ENCODE measurements at places on chromosomes 13 and 19.

DNA sequence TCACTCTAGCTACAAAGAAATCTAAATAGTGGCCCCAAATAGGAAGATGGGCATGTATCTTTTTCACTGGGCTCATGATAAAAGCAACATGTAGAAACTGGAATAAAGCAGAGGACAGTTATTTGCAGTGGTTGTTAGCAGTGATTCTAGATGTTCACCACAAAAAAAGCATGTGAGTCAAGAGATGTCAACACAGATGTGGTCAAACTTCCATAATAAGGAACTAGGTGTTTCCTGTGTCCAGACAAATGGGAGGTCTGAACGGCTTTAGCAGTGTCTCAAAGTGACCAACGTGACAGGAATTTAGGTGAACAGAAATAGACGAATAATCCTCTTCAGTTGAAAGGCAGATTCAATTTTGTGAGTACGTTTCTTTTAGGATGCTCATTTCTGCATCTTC is 162.7 kb downstream of the TBC1D4 start:
- DNase-seq, result no peak

DNA sequence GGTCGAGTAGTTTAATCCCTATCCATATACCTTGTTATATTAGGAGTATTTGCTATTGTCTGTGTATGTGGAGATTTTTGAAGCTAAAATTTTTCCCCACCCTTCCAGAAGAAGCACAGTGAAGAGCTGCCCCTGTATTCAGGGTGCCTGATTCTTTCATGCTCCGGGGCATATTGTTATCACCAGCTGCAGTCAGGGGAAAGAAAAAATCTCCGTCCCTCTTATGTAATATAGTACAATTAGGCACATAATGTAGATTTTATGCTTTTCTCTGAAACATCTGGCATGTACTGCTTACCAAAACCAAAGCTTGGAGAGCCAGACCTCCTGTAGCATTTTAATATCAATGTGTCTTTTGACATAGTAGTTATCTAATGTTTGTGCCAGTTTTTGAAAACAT is 214.9 kb upstream of the EDNRB start:
- no peak for DNase-seq

- no peak for DNase-seq
These were observed 143.2 kb upstream of the ZNF507 start for GRCh38 chr19:32202244-32202643.

GRCh38 chr19:12513531-12514061 is 29.0 kb upstream of the ZNF709 start:
- DNase-seq, result no peak

DNA sequence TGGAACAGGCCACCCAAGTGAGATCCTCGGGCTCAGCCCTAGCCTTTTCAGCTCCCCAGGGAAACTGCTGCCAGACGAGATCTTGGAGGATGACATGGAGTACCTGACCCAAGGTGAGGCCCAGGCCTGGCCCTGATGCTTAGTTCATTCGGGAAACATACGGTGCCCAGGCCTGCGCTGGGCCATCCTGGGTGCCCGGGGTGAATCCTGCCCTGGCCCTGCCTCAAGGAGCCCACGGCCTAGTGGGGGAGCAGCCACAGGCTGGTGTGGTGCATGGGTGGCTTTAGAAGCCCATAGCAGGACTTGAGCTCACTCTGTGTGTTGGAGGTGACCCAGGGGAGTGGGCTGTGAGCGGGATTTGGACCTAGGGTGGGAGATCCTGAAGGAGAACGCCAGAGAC is 10.1 kb downstream of the SIX5 start:
- DNase-seq, result no peak

GRCh38 chr13:30584051-30584731 is 33.5 kb upstream of the USPL1 start:
- DNase-seq, result no peak
